ENCODE measurements at places on chromosomes 5 and 9.

- no peak for DNase-seq
Observed at GRCh38 chr5:115496936-115497576, 47.5 kb downstream of the FEM1C start.

- no peak for DNase-seq
Observed at GRCh38 chr5:113354055-113354454, 80.7 kb downstream of the TSSK1B start.

GRCh38 chr5:1226839-1227581 is 1.8 kb downstream of the SLC6A18 start:
- DNase-seq = no peak

GRCh38 chr9:92645041-92645440 is 24.9 kb downstream of the IPPK start:
- DNase-seq = no peak
